ENCODE measurements at places on chromosomes 12 and 14.

DNA sequence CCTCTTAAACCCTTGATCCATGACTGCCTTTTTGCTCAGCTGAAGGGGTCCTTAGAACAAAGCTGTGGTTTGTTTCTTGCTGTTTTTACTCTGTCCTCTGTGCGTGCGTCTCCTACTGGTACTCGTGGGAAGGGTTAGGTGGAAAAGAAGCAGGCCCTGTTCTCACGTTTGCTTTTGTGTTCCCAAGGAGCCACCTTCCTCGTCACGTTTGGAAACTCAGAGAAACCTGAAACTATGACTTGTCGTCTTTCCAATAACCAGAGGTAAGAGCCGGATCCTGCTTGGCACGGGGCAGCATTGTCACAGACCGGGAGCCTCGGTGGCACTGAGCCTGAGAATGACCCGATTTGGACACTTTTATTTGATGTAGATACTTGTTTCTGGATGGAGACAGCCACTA is 13.1 kb downstream of the ZFYVE21 start:
- no peak for DNase-seq

GRCh38 chr12:106119301-106119700 is 19.5 kb downstream of the NUAK1 start:
- DNase-seq = no peak

- peak; percentile 68 for DNase-seq
Observed at GRCh38 chr14:99272899-99273765, 1.1 kb upstream of the BCL11B start.

GRCh38 chr14:58060898-58061297 is 91.1 kb downstream of the ARMH4 start:
- no peak for DNase-seq

GRCh38 chr12:92192360-92192759 is 46.7 kb upstream of the BTG1 start:
- no peak for DNase-seq

- peak; percentile 47 for DNase-seq
Observed at GRCh38 chr12:43306066-43306465, 245.9 kb downstream of the ADAMTS20 start.
